RKO (cell line): ENCODE measurements at places on chromosomes 12 and 14.

DNA sequence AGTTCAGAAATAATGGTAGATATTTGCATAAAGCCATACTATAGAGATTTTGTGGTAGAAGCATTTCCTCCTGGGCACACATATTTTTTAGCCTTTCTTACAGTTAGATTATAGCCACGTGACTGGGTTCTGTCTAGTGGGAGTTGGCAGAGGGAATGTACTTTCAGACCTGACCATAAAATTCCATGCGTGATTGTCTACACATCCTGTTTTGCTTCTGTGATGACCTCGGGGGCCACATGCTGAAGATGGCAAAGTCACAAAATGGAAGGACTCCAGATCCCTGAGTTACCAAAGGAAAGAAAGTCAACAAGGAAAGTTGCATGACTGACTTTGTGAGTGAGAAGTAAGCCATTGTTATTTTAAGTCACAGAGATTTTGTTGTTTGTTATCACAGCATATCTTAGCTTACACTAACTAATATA lies 14.6 kb upstream of the MIA2 start:
- no peak for DNase-seq

DNA sequence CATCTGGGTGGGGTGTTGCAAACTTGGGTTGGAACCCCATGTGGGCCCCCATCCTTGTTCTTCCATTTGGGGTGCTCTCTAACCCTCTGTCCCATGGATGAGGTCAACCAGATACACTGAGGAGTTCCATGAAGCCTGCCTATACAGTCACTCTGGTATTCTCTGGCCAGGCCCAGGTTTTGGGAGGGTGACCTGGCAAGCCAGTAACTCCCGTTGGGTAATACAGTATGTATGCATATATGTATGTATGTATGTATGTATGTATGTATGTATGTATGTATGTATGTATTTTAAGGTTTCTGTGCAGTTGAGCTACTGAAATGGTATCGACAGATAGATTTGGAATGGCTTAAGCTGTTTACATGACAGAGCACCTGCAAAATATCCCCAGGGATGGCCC lies 12.8 kb upstream of the HELB start:
- DNase-seq = no peak

DNA sequence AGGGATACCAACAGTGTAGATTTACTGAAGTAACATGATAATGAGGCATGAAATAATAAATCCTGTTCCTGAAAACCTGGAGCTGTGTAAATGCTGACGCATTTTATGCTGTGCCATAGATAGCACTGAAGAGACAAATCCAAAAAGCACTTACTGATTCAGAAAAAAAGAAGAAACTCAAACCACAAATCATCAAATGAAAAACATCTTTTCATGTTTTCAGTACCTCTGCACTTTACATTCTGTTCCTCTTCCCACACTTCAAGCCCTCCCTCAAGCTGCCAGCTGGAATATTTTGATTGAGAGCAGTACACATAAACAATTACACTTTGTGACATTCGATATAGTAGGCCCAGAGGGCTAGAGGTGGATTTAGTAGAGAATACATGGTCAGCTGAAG lies 362.3 kb downstream of the NAV3 start:
- DNase-seq = no peak

DNA sequence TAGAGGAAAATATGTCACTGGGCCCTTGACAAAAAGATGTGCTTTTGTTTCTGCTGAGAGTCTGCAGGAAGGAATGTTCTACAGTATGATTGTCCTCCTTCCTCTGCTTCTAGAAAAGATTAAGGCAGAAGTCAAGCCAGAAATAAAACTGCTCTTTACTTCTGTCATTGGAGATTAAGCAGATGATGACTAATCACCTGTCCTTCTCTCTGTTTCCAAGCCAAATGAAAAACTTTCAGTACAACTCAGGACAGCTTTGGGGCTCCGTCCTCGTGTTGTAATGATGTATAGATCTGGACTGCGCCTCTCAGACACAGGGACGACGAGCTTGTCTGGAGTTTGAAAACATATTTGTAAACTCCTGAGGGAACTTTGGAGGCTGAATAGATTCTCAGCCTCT lies 159.3 kb downstream of the DYRK2 start:
- DNase-seq = no peak

- peak; percentile 85 for DNase-seq
Observed at GRCh38 chr14:75709207-75709812, 48.3 kb downstream of the TTLL5 start.

GRCh38 chr12:45368841-45369489 lies 153.1 kb downstream of the ANO6 start:
- peak; percentile 23 for DNase-seq

- peak; percentile 45 for DNase-seq
Observed at GRCh38 chr12:52243856-52244614, 11.0 kb downstream of the KRT7 start.

GRCh38 chr14:102764220-102764671 lies 13.0 kb upstream of the TRAF3 start:
- no peak for DNase-seq

GRCh38 chr14:82366803-82367202 lies 833.1 kb upstream of the SEL1L start:
- DNase-seq = no peak

GRCh38 chr14:92173668-92174067 lies 51.9 kb downstream of the CPSF2 start:
- DNase-seq = peak; percentile 3

DNA sequence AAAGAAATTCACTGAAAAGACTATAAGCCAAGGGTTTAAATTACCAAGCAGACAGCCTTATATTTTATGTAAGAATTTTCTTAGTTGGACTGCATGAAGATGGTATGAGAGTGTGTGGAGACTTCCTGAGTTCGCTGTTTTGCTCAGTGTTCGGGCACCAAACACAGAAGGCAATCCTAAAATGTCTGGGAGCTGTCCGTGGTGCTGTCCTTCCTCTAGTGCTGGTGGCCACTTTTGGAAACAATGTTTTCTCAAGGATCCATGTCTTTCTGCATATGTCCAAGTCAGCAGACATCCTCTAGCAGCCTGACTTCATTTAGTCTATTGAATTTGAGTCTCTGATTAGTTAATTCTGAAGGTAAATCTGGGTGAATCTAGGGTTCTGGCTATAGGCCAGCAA lies 135.8 kb downstream of the SLC8A3 start:
- DNase-seq = peak; percentile 42

- DNase-seq = no peak
Observed at GRCh38 chr14:81366214-81366613, 33.9 kb downstream of the STON2 start.

- DNase-seq = peak; percentile 63
Observed at GRCh38 chr14:67166450-67166853, 22.8 kb upstream of the GARIN2 start.

DNA sequence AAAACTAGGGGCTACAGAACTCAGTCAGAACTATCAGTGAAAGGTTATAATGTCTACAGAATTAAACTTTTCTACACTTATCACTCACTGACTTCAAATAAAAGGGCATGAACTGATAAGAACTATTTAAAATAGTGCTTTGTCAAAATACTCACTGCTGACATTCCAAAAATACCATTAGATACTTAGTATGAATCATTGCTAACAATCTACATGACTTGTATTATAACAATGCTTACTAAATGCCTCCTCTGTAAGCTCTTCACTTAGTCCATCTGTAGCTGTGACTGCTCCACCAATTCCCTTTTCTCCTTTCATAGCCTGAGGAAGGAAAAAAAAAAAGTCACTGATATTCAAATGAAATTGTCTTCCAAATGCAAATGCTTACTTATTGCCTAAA lies 17.0 kb downstream of the NFYB start:
- peak; percentile 67 for DNase-seq

DNA sequence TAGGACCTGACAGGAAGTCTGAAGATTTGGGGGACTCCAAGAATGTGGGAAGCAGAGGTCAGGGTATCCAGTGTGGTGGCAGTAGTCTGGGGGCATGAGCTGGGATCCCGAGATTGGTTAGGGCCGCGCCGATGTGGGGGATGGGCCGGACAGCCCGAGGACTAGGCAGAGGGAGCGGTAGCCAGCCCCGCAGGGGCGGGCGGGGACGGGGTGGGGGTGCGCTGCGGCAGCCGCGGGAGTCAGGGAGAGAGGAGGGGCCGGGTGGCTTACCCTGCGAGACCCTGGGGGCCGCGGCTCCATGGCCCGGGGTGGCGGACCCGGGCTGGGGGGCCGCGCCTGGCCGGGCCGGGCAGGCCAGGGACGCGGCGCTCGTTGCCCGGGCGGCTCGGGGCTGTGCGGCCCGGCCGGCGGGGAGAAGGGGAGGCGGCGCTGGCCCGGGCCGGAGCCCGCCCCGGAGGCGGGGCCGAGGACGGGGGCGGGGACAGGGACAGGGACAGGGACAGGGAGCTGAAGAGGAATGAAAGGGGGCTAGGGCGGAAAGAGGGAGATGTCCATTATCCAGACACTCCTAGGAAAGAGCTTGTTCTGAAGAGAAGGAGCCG lies 5.6 kb downstream of the ZNF385A start:
- peak; percentile 61 for DNase-seq

DNA sequence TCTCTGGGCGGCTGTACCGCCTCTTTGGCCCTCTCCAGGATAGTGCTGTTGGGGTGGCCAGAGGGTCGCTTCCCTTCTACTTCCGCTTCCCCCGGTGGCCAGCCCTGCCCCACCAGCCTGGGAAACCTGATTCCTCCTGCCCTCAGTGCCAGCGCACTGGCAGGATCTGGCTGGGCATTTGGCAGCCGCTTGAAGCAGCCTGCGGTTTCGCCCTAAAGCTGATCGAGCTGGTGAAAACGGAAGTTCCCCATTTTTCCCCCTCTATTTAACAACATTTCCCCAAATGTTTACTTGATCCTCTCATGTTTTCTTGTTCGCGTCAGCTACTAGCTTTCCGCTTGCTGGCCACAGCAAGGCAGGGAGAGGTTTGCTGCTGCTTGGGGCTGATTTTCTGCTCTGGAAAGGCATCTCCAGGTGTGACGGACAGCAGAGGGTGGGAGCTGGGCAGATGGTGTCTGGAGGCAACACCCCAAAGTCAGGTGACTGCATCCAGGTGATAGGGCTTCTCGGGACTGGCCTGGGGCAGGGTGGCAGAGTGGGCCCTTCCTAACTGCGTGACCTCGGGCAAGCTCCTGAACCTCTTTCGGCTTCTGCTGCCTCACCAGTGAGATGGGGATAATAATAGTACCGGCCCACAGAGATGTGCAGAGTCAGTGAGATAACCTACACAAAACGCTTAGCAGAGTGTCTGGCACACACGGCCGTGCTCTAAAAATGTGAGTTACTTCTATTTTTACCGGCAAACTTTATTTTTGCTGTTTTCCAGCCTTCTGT lies 53.1 kb downstream of the TSPAN9 start:
- DNase-seq = no peak

DNA sequence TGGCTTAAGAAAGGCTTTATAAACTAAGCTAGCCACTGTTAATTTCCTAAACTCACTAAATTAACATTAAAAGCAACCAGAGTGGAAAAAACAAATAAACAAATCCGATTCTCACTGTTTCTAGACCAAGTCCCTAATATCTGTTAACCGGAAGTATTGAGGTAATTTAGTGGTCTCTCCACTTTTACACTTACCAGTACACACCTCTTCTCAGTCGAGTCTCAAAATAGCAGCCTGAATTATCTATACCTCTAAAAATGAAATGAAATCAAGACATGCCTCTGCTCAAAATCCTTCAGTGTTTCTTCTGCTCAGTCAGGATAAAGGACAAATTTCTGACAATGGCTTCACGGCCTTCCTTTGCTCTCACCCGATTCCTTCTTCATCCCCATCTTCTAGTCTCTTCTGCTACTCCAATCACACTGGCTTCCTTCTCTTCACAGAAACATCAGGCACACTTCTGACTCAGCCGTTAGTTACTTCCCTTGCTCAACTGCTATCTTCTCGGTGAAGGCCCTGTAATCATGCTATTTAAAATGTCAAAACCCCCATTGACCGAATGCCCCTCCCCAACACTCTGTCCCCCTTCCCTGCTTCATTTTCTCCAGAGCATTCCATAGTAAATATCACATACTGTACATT lies 161.3 kb downstream of the KITLG start:
- no peak for DNase-seq

DNA sequence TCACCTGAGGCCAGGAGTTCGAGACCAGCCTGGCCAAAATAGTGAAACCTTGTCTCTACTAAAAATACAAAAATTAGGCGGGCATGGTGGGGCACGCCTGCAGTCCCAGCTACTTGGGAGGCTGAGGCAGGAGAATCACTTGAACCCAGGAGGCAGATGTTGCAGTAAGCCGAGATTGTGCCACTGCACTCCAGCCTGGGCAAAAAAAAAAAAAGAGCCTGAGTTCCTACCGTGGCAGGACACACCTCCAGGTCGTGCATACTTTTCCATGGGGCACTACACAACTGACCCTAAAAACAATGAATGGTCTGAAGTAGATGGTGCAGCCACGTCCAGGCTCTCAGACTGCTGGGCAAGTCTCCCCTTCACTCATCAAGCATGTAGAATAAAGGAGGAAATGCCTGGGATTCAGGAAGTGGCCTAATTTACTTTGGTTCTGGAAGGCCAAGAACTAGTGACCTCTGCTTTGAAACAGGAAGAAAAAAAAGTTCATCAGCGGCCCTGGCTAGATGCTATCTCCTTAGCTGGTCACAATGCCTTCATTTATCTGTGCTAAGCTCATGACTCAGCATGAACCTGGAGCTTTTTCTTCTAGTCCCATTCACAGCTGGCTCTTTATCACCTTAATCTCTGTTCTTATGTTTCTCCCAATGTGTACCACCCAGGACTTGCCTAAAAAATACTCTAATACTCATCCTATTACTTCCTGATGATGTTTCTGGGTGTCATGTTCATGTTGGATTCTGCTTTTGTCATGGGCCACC lies 55.8 kb upstream of the OR6J1 start:
- DNase-seq = no peak

DNA sequence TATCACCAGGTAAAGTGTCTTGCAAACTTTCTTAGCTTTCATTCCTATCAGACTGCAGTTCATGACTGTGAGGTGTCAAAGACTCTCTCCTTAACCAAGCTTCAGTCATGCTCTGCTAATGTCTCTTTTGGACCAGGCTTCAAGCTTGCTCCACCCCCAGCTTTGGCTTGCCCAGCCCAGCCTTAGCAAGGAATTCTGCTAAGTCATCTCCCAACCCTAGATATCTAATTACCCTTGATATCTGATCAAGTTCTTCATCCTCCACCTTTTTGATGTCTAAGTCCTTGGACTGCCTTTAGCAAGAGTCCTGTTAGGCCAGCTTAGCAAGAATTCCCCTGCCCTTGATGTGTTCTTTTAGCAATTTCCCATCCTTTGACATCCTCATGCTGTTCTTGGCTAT lies 108.9 kb upstream of the FGD4 start:
- no peak for DNase-seq

- DNase-seq = no peak
Observed at GRCh38 chr14:76940021-76940760, 88.3 kb downstream of the IRF2BPL start.

GRCh38 chr12:96107236-96107635 lies 71.8 kb upstream of the LTA4H start:
- no peak for DNase-seq

GRCh38 chr12:124921200-124922031 lies 7.0 kb upstream of the UBC start:
- peak; percentile 75 for DNase-seq

- DNase-seq = no peak
Observed at GRCh38 chr12:92602930-92603623, 99.7 kb upstream of the PLEKHG7 start.
